ENCODE measurements at places on chromosomes 7 and 10.

DNA sequence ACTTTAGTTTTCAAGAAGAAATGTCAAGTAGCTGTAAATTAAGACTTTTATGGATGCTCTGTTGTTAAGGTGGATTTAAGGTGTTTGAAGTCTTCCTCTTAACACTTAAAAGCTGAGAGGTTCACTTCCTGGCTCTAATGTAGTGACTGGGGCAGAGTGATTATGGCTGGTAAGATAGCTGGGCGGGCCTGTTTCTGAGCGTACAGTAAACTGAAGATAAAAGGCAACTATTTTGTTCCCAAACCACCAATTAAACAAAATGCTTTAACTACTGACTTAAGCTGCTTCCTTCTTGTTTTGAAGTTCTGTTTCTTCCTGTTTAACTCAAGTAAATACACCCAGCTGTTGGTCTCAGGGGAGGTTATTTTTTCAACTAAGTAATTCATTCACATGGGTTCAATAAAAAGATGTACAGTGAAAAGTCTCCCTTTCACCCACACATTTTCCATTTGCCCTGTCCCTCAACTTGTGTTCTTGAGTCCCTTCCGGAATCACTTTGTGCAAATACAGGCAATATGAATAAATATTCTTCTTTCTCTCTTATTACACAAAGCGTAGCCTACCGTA is 19.3 kb downstream of the VWA2 start:
- DNase-seq = peak; percentile 3

DNA sequence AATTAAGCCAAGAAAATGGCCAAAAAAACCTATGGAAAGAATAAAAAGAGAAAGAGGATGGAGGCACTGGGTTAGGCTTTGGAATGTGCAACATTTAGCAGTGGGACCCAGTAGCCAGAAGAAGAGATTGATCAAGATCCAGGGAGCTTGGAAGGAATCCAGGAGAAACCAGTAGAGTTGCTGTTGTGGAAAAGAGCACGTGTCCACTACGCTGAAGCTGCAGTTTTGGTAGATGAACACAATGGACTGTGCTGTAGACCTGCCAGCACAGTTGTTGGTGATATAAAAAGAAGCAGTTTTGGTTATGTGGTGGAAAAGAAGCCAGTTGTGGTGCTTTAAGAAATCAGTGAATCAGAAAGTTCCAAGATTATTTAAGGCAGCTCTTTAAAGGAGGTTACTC is 802.2 kb upstream of the POM121L12 start:
- DNase-seq = no peak

GRCh38 chr10:128873411-128874054 is 593.5 kb upstream of the MGMT start:
- DNase-seq = no peak

GRCh38 chr10:75189266-75190096 is 21.1 kb upstream of the VDAC2 start:
- DNase-seq = no peak

DNA sequence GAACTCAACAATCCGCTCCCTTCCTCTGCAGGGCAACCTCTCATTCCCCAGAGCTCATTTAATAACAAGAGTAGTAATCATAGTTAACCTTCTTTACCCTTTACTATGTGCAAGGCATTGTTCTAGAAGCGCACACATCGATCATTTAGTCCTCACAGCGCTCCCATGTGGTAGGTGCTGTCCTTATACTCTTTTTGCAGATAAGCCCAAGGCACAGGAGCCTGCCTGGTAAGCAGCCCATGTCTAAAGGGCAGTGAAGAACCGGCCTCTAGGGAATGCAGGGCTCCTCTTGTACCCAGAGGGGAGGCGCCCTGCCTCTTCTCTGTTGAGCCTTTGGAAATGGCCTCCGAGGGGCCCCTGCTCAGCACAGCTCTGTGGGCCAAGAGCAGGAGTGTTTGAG is 14.3 kb downstream of the CHST3 start:
- peak; percentile 35 for DNase-seq

GRCh38 chr10:27611744-27612550 is 107.8 kb downstream of the RAB18 start:
- DNase-seq = no peak

DNA sequence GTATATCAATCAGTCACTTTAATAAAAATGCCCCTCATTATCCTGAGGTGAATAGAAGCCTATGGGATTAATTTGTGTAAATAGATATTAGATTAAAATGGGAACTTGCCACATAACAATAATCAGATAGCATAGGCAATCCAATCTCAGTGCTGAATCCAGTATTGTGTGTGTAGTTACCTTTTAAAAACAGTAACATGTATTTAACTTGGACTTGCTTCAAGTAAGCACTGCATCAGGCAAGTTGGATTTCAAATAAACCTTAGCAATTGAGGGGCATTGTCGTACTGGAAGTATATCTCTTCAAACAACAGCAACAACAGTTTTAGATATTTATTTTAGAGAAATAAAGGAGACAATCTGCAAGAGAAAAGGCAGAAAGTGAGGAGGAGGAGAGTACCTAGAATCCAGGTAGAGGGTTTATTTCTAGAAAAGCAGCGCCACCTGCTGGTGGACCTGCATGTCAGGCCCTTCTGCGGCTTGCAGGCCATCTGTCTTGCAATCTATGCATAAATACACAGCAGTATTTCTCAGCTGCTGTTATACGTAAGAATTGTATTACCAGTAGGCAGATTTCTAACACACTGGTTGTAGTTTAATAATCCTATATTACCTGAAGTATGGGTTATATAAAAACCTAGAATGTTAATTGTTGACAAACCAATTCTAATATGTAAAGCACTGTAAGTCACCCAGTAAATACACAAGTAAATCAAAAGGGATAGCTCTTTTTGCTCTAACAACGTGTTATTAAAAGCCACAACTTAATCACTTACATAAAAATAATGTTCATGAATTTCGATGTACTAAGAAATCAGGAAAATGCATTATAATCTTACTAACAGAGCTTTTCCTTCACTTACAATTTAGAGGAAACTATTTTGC is 652.8 kb downstream of the KCNMA1 start:
- DNase-seq = peak; percentile 87

GRCh38 chr10:114181971-114182370 is 2.8 kb downstream of the TDRD1 start:
- DNase-seq = no peak

GRCh38 chr7:37482505-37482904 is 33.8 kb upstream of the ELMO1 start:
- DNase-seq = no peak

- DNase-seq = no peak
These were observed 49.3 kb upstream of the DAGLB start for GRCh38 chr7:6496842-6497636.

DNA sequence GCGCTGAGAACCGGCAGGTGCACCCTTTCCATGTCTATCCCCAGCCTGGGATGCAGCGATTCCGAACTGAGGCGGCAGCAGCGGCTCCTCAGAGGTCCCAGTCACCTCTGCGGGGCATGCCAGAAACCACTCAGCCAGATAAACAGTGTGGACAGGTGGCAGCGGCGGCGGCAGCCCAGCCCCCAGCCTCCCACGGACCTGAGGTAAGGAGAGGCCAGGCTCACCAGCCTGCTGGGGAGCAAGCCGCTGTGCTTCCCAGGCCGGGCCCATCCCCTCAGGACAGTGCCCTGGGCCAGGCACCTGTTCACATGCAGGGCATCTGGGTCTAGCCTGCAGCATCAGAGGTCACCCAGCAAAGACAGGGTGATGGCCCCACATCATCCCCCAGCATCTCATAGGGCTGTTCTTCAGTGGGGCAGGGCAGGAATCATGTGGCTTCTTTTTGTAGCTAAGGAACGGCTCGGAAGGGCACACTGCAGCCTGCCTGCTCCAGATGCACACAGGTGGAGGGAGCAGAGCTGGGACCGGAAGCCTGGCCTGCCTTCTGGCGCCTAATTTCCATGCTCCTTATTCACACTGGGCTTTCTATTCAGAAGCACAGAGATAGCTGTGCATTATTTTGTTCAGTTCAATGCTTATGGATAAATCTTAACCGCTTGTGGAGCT is 18.9 kb downstream of the BAG3 start:
- no peak for DNase-seq

Measured in NCI-H2227 treated with DMSO at 0.1 percent for 48 hours (cell line).